ENCODE measurements at places on chromosomes 4 and X. TPM values are rescaled to one million over a fixed set of nuclear protein-coding genes. Genes with fewer than 3 reads are reported as not detected.

The UCHL1 gene
- 105 TPM for polyA plus RNA-seq

The DACH2 gene
- polyA plus RNA-seq: 24.1 TPM

The POU4F2 gene
- not detected for polyA plus RNA-seq

The FAM47E gene
- polyA plus RNA-seq: 6.6 TPM

GRCh38 chrX:44705817-44706551, 137.8 kb upstream of the DUSP21 start:
- DNase-seq: no peak

DNA sequence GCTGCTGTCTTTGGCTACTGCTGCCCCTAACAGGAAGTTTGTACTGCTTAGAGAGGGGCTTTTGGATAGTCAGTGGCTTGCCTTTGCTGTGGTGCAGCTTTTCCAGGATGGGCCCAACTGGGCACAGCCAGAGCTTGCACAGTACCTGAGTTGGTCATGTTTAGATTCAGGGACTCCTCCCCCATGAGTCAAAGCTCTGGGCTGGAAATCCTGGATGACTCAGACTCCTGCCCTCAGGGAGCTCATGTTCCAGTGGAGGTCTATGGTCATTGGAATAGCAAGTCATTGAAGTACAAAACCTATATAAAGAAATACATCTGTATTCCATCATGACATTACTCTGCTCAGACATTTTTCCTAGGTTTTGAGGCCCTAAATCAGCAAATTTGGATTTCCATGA, 66.7 kb upstream of the PJA1 start:
- DNase-seq: no peak

- DNase-seq: no peak
Observed at GRCh38 chrX:94914235-94914634, 1240.2 kb downstream of the FAM133A start.

- DNase-seq: no peak
Observed at GRCh38 chr4:119543779-119544178, 84.8 kb downstream of the PDE5A start.

- peak; percentile 36 for DNase-seq
Observed at GRCh38 chrX:137031517-137032340, 2.1 kb downstream of the GPR101 start.

- no peak for DNase-seq
Observed at GRCh38 chrX:123188081-123188480, 4.0 kb downstream of the GRIA3 start.

- no peak for DNase-seq
Observed at GRCh38 chr4:26217481-26217880, 103.3 kb upstream of the RBPJ start.

All from renal pelvis (tissue), 12 donors.